Effector memory CD4-positive, alpha-beta T cell (primary cell): ENCODE measurements at places on chromosomes 6 and 20.

DNA sequence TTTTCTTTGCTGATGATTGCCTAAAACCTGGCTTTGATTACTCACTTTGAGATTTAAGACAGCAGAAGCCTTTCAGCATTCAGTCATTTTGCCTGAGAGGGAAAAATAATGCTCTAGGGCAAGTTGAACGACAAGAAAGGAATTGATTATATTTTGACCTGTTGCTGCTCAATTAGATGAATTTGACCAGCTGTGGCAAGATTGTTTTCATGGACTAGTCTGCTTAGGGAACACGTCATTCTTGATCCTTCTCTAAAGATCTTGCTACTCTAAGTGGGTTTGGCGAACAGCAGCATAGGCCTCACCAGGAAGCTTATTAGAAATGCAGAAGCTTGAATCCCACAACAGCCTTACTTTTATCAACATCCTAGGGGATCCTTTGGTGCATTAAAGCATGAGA is 59.7 kb upstream of the PHACTR1 start:
- DNase-seq, result no peak

DNA sequence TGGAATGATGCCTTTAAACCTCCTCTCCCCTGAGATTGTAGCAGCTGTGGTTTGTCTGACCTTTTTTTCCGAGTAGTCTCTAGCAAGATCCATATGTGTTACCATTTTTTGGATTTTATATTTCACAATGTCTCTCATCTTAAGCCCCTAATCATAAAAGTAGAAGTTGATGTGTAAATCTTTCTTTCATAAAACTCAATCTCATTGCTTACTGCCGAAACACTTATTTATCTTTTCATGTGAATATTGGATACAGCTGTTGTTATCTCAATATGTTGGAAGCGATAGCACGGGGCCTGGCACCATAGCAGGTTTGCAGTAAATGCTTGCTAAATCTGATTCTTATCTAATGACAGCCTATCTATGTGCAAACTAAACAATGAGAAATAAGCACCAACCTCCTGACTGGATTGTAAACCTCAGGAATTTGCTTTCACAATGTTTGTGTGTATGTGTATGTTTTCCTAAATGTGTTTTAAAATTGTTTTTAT is 14.2 kb downstream of the SMPDL3A start:
- DNase-seq, result no peak

GRCh38 chr6:164531736-164532135 is 777.7 kb downstream of the C6orf118 start:
- no peak for DNase-seq

GRCh38 chr6:166901626-166902025 is 54.7 kb downstream of the RNASET2 start:
- no peak for DNase-seq

DNA sequence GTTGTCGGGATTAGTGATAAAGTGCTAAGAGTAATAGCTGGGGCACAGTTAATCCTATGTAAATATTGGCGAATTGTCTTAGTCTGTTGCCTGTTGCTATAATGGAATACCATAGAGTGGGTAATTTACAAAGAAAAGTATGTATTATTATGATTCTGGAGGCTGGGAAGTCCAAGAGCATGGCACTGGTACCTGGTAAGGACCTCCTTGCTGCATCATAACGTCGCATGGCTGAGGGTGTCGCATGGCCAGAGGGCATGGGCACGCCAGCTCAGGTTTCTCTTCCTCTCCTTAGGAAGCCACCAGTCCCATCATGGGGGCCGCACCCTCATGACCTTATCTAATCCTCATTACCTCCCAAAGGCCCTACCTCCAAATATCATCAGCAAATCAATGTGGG is 29.7 kb downstream of the IRF4 start:
- no peak for DNase-seq

DNA sequence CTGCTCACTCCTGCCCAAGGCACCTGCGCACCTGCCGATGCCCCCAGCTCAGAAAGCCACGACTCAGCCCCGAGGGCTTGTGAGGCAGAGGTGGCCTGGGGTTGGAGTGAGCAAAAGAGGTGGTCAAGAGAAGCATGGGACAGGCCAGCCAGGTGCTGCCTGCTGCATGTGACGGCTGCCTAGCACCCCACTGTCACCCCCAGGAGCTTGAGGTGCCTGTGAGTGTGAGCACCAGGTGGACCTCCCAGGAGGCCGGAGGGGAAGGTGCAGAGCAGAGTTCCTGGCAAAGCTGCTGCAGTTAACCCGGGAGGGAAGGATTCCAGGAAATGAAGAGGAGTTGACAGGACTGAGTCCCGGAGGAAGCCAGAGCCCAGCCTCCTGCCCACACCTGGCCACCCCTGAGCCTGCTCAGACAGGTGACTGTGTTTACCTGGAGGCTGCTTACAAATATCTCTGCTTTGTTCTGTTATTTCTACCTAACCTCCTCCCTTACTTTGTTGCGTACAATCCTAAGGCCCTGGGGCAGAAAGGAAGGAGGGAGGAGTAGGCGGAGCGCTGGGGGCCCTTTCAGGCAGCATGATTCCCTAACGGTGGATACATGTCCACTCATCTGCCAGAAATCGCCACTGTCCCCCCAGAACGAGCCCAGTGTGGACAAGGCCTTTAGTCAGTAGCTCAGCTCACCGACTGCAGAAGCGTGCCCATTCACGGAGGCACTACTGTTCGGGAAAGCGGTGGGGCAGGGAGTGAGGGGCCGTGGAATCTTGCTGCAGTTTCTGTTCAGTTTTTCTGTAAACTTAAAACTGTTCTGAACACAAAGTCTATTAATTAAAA is 87.5 kb upstream of the MPC1 start:
- no peak for DNase-seq

- no peak for DNase-seq
These were observed 182.6 kb upstream of the NOX3 start for GRCh38 chr6:155638200-155638599.

- DNase-seq, result no peak
These were observed 917.1 kb downstream of the KIF16B start for GRCh38 chr20:15656124-15656523.

DNA sequence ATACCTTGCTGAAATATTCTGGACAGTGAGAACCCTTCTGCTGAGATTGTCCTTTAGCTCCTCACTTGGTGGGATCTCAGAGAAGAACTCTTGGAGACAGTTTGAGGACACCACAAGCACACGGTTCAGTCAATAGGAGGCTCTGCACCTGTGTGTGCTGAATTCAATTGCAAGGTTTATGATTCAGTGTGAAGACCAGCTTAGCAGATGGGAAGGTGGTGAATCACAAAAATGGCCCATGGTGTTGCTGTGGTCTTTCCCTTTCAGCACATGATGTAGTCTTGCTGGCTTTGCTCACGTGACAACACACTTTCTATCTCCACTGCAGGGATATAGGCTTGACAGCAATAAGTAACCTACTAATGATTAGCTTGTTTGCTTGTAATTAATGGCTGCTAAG is 270.3 kb downstream of the SLC24A3 start:
- no peak for DNase-seq

- no peak for DNase-seq
These were observed 1.1 kb upstream of the RNF182 start for GRCh38 chr6:13923527-13924145.

DNA sequence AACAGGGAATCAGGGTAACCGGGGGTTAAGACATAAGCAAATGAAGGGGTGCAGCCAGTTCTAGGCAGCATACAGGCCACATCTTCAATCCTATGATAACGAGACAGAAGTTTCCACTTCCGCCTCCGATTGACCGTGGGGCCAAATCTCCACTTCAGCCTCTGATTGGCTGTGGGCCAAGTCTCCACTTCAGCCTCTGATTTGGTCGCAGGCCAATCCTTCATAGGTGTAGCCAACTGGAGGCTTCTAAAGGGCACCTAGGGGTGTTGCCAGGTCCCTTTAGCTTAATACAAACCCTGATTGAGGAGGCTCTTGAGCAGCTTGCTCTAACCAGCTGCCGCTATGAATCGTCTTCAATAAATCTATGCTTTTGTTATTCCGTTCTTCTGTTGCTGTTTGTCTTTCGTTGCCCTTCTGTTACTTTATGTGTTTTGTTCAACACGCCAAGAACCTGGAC is 2.1 kb upstream of the ERGIC3 start:
- DNase-seq, result no peak

GRCh38 chr6:149236589-149236988 is 80.9 kb upstream of the TAB2 start:
- no peak for DNase-seq

DNA sequence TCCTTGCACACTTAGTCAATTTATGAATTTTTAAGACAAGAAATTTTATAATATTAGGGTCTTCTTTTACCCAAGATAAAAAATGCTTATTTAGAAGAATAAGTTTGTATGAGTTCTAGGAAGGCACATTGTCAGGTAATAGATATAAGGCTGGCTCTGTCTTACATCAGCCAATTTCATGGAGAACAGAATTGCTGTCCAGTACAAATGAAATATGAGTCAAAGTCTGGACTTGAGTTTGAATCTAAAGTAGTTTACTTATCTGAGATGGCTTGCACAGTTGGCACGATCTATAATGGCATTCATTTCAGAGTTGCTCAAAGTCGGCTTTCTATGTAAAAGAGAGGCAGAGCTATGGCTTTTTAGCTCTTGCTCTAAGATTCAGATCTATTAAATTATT is 228.2 kb downstream of the KCNQ5 start:
- DNase-seq, result no peak

DNA sequence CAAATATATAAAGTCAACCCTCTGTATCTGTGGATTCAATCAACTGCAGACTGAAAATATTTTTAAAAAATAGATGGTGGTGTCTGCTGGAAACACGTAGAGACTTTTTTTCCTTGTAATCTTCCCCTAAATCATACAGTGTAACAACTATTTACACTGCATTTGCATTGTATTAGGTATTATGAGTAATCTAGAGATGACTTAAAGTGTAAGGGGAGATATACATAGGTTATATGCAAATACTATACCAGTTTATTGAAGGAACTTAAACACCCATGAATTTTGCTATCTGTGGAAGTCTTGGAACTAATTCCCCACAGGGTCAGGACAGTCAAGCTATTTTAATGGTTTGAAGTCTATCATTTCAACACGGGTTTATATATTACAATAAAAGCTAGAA is 10.2 kb downstream of the HDAC2 start:
- DNase-seq, result no peak

DNA sequence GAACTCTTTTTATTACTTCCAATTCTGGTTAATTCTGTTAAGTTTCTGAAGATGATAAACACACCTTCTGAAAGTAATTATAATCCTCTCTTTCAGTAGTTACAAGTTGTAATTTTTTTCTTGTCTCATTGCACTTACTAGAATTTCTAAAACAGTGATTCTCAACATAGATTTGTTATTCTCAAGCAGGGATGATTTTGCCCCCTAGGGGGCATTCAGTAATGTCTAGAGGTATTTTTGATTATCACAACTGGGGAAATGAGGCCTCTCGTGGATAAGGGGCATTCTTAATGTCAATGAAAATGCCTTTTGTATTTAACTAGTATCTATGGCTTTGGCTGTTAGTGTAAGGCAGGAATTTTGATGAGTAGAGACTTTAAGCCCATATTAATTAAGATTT is 39.4 kb upstream of the MAFB start:
- no peak for DNase-seq

- no peak for DNase-seq
These were observed 47.3 kb downstream of the APCDD1L start for GRCh38 chr20:58467572-58468527.

DNA sequence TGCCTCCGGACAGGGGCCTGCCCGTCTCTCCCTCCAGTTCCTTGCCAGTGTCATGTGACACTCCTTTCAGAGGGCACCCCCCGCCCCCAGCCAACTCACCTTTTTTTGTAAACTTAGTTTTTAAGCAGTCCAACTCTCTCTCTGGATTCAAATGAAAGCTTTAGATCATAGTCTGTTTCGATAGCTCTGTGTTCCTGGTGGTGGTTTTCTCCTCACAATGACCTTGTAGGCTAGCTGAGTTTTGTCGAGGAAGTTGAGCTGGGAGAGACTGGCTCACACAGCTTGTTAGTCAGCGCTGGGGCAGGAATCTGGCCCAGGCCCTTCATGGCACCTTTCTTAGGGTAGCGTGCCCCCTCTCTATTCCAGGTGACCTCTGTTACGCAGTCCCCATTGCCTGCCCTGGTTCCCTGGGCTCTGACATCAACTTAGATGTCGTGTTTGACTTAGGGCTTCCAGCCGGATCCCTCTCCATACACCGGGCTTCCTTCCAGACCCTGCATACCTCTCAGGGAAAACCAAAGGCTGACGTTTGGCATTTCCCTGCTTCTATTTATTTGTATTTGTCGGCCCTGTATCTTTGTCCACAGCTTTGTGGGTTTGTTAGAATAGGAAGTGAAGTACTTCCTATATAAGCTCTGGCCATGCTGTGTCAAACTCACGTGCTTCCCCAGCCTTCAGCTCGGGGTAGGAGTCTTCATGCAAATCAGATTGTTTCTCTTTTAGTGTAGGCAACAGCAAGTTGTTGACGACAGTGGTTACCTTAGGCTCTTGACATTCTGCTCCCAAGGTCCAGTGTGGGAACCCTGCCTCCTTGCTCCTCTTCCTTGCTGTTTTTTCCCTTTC is 12.7 kb downstream of the IGF2R start:
- no peak for DNase-seq

- DNase-seq, result no peak
These were observed 174.7 kb downstream of the TMEM242 start for GRCh38 chr6:157148391-157149323.

- DNase-seq, result no peak
These were observed 7.5 kb upstream of the HINT3 start for GRCh38 chr6:125949069-125949468.
